ENCODE measurements at places on chromosomes 12 and 14.

- no peak for DNase-seq
Observed at GRCh38 chr14:61111209-61111665, 130.2 kb downstream of the SLC38A6 start.

GRCh38 chr12:101650346-101651117, 46.9 kb upstream of the CHPT1 start:
- DNase-seq = no peak

- no peak for DNase-seq
Observed at GRCh38 chr12:123614531-123614930, 12.6 kb downstream of the DDX55 start.

DNA sequence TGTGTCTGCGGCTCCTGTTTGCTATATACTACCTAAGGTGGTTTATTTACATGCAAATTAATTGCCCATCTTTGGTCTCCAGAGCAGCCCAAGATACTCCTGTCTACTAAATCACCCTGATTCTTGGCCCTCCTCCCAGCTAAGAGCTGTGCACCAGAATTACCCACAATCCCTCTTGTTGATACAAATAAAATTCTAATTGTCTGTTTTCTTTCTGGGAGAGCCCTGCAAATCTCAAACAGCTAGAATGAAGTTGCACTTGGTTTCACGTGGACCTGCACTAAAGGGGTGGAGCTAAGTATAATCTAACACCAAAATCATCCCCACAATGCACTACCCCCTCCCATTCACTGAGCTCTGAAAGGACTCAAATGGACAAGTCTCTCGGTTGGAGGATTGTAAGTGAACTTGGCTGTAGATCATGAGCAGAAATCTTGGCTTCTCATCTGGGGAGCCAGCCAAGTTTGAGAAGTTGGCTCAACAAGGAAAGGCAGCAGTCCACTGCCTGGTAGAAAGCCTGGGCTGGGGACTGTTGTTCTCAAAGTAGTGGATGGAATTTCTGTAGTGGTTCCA, 6.6 kb downstream of the MAX start:
- DNase-seq = no peak

DNA sequence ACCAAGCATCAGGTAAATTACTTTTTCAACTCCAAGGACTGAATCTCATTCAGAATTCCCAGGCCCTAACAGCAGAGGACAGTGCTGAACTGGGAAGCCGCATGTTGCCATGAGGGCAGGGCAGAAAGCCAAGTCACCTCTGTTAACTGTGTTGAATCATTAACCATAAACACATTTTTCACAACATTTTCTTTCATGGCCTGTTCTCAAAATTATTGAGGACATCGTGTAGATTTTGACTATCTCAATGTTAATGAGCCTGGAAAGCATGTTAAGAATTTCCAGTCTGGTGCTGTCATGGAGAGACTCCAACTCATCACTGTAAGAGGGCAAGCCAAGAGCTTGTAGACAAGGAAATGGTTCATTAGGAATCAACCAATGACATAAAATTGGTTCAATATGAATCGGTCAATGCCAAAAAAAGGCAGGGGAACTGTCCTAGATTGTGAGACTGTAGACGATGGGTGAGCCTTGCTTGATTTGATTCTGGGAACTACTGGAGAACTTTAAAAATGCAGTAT, 33.7 kb downstream of the CPM start:
- no peak for DNase-seq

GRCh38 chr12:107487011-107487680, 198.5 kb upstream of the PWP1 start:
- no peak for DNase-seq

- DNase-seq = no peak
Observed at GRCh38 chr12:12870465-12870864, 20.9 kb upstream of the GPRC5A start.

DNA sequence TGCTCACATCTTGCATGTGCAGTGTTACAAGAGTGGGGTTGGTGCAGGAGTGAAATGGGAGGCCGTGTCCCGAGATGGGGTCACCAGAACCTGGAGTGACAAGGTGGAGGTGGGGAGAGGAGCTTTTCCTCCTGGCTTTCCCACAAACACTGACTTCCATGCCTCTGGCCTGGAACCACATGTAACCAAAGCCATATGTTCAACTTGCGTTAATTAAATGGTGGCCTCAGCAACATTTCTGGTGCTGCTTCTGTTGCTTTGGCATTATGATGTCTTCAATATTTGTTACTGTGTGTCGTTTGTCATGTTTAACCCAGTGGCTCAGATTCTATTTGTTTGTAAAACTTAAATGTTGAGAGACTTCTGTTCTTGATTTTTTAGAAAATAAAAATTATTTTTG, 110.2 kb downstream of the VCPKMT start:
- DNase-seq = no peak

GRCh38 chr14:76868454-76869170, 42.4 kb downstream of the LRRC74A start:
- no peak for DNase-seq

DNA sequence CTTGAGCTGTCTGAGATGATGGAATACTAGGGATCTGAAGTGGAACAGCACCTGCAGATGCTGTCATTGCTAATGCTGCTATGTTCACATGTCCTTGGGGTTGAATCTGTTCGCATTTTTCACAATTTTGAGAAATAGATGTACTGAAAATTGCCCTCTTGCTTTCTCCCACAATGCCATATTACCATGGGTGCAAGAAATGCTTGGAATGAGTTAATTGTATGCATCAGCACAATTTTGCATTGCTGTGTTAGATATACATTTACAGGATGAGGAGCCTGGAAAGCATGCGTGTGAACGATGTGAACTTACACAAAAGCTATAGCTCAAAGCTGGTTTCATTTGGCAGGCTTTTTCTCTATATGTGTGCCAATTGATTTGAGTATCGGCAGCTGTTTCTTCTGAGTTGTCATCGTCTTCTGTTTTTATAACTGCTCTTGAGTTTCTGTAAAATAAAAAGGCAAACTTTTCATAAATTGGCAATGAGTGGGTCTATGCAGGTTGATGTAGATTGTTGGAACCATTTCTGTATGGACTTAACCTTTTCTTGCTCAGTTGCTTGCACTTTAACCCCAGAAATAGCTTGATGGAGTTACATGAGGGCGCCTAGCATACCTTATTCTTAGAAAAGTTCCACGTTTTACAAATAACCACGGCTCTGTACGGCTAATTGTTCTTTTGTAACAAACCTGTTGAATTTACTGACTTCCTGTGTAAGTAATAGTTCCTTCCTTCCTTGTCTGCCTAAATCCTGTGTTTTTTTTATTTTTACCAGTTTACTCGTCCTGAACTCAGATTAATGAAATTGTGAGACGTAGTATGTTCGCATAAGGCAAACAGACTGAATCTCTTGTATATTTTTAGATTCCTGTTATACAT, 105.9 kb downstream of the FGD4 start:
- no peak for DNase-seq

DNA sequence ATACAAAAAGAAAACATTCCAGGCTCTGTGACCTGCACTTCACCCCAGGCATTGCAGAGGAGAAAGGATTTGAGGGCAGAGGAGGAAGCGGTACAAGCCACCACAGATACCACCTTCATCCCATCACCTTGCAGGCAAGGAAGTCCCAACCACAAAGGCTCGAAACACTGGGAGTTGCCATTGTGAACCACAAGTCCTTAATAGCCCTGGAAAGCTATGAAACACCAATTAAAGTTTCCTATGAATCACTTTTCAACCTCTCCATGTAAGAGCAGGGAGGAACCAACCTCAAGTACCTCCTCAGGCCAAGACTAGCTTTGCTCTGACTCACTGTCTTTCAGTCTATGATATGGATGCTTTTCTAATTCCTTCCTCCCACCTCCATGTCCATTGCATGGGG, 27.0 kb downstream of the MAP3K9 start:
- DNase-seq = no peak

DNA sequence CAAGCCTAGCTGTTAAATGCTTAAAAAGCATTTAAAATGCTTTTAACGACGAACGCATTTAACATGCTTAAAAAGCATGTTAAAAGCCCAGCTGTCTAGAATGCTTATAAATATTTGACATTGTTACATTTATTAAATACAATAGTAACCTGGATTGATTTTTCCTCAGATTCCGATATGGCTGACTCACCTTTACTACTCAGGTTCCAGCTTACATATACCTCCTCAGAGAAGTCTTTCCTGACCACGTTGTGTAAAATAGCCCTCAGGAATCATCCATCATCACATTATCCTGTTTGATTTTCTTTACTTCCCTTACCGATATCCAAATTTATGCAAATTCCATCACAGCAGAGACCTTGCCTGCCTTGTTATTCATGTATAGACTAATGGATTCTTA, 51.4 kb downstream of the SLC41A2 start:
- no peak for DNase-seq

- DNase-seq = no peak
Observed at GRCh38 chr12:122948605-122949004, 17.7 kb downstream of the ABCB9 start.

GRCh38 chr14:94689218-94689984, 77.2 kb downstream of the SERPINA3 start:
- no peak for DNase-seq

DNA sequence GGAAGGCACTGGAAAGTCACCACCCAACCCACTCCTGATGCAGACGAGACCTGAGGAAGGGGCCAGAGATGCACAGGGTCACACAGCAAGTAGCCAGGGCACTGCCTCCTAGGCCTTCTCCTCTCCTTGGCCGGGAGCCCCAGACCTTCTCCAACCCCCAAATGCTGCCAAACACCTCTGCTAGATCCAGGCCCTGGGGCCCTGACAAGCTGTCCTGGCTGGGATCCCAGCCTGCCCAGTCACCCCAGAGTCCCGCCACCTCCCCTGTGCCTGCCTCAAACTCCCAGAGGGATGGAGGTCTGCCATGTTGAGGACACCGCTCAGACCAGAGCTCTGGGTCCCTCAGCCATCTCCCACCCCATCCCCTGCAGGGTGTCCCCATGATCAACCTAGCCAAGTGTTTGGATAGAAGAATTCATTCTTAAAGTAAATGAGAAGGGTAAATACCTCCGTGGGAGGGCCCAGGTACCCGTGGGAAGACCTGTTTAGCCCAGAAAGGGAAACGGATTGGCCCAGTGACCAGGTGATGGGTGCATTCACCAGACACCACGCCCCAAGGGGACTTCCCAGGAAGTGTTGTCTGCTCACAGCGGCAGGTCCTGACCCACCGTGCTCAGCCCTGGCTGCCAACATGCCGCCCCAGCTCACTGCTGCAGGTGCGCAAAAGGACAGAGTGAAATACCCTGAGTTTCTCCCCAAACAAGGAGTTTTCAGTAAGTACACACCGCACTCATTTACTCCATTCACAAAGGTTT, 4.6 kb upstream of the DIO3 start:
- no peak for DNase-seq

DNA sequence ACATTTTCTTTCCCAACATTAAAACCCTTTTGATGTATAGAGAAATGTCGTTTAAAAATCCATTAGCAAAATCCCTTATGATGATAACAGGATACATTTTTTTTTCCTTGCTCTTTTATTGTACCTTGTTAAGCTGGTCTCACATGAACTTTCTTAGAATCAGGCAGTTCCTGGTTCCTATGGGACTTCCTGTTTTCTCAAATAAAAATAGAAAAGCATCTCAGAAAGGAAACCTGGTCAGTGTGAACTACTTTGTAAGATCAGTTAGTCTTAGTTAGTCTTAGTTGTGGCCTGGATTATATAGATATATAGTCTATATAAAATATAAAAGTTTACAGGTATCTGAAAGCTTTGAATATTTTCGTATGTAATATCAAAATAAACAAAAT, 40.3 kb downstream of the LEMD3 start:
- DNase-seq = no peak

- DNase-seq = no peak
Observed at GRCh38 chr12:130251236-130251780, 86.4 kb upstream of the PIWIL1 start.

GRCh38 chr12:77821699-77822203, 8.9 kb upstream of the NAV3 start:
- no peak for DNase-seq

DNA sequence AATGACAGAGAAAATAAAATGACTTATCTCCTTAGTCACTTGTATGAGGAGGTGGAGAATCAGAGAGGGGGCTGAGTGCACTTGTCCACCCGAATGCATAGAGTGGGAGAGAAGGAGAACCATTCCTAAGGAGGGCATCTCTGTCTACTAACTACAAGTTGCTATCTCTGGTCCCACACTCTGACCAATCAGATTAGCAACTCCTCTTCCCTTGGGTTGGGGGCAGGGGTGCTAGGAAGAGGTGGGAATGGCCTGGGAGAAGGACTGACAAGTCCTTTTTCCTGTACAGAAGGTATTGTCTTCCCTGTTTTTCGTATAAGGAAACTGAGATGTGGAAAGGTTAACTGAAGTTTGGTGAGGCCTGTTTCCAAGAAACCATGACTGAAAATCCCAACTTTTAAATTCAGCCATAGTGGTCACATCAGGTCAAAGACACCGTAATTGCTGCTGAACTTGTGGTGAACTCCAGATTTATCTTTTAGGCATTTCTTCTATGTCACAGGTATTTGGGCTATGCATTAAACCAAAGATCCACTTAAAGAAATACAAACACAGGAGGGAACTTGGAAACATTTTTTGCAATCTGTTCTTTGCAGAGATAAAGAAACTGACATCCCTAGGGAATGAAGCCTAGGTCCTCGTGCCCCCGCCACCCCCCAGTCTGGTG, 207.8 kb downstream of the CRADD start:
- DNase-seq = no peak

GRCh38 chr14:93548102-93548843, 117.5 kb downstream of the UNC79 start:
- DNase-seq = no peak

- DNase-seq = no peak
Observed at GRCh38 chr12:4881266-4882064, 28.2 kb upstream of the KCNA1 start.

DNA sequence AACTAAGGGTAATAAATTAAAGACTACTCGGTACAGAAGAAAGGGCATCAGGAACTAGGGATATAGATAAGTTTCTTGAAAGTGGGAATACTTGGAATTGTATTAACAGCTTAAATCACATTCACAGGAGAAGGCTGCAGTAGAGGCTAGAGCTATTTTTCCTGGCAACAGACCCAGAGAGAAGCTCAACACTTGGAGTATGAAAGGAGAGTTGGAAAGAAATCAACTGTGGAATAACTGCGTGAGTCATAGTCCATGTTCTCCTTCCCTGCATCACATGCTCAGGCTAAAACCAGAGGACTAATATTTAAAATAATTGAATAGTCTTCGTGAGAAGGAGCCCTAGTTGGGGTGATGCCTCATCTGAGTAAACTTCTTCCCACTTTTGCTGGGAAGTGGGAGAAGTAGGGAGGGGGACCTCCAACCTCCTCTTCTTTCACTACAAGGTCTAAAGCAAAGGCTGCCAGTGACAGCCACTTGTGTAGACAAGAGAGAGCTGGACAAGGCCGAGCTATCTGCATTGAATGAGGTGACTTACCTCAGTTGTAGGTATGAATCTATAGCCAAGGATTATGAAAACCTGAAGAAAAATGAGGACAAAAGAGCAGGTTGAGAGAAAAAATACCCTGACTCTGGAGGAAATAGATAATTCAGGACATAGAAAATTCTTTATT, 32.7 kb downstream of the DYRK2 start:
- DNase-seq = no peak

Data from cortex of kidney (tissue), 1 donor.